ENCODE measurements at places on chromosomes 7 and 10. TPM values are rescaled to one million over a fixed set of nuclear protein-coding genes. Genes with fewer than 3 reads are reported as not detected.

Gene TLX1
- not detected for total RNA-seq

Gene WNT2
- total RNA-seq, result not detected

Gene HOXA2
- total RNA-seq, result not detected

Gene CYP2C19
- total RNA-seq, result not detected

Gene CPN1
- total RNA-seq, result not detected

Gene SLC39A12
- not detected for total RNA-seq

Data from T-helper 2 cell treated with Interferon-gamma antibody and Interleukin-4, amounts not matched to agents 100 ng/mL and 5 ng/mL, for 36 hours (primary cell).